ENCODE measurements at places on chromosomes 7 and 10.

GRCh38 chr7:26991796-26992195 is 104.0 kb downstream of the HOXA1 start:
- no peak for DNase-seq

GRCh38 chr7:156765901-156766656 is 125.5 kb downstream of the RNF32 start:
- no peak for DNase-seq

DNA sequence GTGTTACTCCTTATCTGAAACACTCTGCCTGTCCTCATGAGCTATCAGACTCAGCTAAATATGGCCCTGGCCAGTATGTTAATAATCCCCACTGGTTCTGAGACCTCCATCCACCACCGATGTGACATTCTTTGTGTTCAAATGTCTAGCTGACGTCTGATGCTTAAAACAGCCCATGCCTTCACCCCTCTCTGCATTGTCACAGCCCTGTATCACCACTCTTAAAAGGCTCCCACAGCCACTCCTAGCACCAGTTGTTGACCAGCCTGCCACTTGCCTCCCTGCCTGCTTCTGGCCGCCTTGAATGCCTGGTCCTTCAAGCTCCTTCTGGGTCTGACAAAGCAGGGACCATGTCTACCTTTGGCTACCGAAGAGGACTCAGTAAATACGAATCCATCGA is at the start of gene LMOD2:
Gene LMOD2 (plus strand): TSS at position 253 of the 400 bp plus-strand sequence. CDS start 98 bp downstream, at position 351.
- no peak for DNase-seq

- no peak for DNase-seq
Measured at GRCh38 chr10:115167751-115168150, 74.6 kb downstream of the ATRNL1 start.

DNA sequence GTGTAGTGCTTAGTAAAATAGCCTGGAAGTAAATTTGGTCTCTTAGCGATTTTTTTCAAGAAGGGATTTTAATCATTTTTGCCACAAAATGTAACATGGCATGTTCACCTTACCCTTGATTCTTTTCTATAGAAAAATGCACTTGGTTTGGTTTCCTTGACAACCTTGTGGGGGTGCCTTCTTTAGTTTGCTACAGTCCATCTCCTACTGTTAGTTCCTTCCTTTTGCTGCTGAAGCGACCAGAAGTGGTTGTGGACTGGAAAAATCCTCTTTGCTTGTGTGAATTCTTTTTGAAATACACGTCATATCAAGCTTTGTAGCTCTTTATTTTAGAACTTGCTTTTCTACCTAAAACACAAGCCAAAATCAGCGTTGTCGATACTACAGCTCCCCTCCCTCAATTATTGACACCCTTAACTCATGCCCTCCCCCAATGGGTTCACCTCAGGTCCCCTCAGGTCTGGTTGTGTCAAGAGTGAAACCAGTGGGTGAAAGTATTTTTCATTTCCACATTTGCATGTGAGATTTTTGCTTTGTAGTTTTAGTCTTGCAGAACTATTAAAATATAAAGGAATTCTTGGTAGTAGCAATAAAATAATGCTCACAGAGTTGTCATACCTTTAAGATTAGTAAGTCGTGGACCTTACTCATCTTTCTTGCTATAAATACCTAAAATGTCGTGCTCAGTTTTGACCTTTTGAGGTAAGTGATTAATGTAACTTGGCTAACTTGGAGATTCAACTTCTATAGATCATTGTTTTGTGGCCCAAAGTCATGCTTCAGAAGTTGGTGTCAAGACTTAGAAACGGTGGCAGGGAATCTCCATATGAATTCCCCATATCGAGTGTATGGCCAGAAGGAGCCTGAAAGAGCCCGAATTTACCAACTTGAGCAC is 1.5 kb downstream of the ACTR3B start:
- no peak for DNase-seq

- no peak for DNase-seq
Measured at GRCh38 chr10:90862908-90863514, 5.2 kb upstream of the HTR7 start.

DNA sequence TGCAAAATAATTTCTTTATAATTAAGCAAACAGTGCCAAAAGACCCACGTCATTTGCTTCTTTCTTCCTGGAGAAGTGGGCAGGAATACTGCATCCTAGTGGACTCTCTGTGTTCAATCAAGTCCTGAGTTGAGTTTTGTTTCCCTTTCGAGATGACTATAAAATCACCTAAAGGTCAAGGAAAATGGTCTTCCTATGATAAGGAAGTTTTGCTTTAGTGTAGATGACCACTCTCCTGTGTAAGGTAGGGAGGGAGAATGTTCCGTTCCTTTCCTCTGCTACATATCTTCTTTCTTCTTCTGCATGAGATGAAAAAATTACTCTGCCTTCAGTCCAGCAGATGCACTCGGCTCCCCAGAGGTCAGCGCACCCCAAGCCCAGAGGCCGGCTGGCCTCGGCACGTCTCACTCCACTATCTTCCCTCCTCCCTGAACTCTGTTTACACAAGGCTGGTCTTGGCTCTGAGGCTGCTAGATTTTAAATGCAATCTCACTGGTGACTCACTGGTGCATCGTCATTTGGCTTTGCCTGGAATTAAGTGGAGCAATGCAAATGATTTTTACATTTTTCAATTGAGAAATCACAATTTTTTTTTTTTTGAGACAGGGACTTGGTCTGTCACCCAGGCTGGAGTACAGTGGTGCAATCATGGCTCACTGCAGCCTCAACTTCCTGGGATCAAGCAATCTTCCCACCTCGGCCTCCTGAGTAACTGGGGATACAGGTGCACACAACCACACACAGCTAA is 18.6 kb upstream of the VDAC2 start:
- no peak for DNase-seq

- DNase-seq: no peak
Measured at GRCh38 chr10:116203661-116204060, 69.3 kb downstream of the GFRA1 start.

- no peak for DNase-seq
Measured at GRCh38 chr10:33152146-33152545, 182.3 kb downstream of the NRP1 start.

DNA sequence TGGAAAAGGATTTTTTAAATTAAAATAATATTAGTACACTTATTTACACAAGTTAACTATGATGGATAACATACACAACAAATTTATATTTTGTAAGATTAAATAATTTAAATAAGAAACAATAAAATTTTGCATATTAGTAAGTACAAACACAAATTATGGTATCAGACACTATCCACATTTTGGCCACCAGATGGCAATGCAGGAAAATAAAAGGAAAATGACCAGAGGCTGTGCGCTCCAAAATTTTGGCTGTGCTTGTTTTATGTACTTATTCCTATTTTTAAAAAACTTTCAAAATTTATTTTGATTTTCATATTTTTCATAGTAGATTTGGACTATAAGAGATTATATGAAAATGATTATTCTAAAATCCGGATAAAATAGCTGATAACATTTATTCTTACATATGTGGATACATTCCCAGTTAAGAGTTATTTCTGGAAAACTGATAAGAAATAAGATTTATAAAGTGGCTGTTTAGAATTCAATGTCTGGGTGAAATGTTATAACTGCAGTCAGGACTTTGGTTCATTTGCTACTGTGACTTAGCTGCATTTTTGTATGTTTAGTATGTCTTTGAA is 274.7 kb upstream of the HGF start:
- DNase-seq: no peak

DNA sequence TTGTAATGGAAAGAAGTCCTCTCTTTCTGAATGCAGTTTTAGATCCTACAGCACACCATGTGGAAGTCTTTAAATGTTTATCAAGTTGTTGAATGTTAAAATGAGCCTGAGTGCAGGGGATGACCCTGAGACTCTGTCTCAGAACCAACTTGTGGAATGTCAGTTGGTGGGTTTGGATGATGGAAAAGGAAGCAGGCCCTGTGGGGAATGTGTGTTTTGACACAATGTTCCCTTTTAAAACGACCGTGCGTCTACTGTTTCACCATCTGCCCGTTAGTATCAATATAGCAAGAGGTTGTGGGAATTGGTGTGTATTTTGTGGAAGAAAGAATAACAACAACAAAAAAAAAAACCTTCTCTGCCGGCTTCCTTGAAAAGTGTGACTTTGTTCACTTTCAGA is 8.3 kb downstream of the DYNC1I1 start:
- DNase-seq: no peak

DNA sequence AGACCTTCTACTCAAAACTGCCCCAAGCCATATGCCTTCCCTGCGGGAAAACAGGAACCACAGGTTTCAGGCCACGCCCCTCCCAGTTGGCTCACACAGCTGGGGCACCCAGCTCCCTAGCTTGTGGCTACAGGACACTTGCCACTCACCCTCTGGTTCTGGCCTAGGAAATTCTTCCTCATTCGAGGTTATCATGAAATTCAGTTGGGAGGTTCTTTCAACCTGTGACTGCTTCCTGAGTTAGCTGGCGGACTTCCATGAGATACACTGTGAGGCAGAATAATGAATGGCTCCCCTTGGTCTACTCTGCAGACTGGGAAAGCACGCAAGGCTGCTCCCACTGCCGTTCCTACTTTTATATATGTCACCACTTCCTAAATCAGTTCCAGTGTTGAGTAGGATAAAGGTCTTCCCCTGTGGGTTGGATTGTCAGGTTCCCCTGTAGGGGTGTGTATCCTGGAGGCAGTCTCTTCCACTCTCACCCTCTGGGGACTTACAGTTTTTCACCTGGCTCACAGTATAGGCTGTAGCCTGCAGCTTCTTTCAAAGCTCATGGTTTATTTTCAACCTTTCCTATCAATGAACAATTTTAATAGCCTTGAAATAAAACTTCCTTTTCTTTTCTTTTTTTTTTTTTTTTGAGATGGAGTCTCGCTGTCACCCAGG is 37.0 kb downstream of the GPR22 start:
- no peak for DNase-seq

DNA sequence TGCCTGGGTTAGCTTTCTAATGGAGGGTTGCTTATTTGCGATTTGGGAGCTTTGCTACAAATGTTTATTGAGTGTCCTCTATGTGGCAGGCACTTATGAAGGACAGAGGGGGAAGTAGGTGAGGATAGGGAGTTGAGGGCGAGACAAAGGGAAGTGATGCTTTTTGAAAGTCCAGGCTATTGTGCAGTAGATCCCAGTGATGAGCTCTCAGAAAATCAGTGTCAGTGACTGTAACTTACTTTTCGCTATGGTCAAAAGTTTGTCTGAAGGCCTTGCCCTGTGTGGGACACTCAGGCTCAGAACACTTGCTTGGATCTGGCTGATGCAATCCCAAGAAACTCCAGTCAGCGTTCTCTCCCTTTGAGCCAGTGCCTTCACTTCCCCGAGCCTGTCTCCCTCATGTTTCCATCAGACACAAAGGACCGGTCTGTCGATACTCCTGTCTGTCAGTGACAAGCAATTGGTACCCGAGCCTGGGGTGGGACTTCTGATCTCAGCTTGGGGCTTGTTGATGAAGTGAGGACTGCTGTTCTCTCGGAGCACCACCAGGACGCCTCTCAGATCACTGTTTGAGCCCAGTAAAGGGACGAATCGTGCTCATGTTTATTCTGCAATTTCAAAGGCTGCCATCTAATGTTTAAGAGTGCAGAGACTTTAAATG is 63.1 kb upstream of the SORCS3 start:
- DNase-seq: no peak

GRCh38 chr7:105759670-105760550 is 116.5 kb downstream of the ATXN7L1 start:
- DNase-seq: no peak

GRCh38 chr7:143385891-143386781 is 5.0 kb downstream of the ZYX start:
- DNase-seq: no peak

- no peak for DNase-seq
Measured at GRCh38 chr10:62454687-62455397, 80.7 kb downstream of the ZNF365 start.

Data from stimulated activated CD8-positive, alpha-beta memory T cell treated with anti-CD3 and anti-CD28 coated beads, Interleukin-4, amount 100 ng/mL, for 4 hours (primary cell).